GDM1 (cell line): ENCODE measurements at places on chromosomes 2 and 18.

- no peak for DNase-seq
Observed at GRCh38 chr2:160275656-160276055, 75.6 kb upstream of the ITGB6 start.

DNA sequence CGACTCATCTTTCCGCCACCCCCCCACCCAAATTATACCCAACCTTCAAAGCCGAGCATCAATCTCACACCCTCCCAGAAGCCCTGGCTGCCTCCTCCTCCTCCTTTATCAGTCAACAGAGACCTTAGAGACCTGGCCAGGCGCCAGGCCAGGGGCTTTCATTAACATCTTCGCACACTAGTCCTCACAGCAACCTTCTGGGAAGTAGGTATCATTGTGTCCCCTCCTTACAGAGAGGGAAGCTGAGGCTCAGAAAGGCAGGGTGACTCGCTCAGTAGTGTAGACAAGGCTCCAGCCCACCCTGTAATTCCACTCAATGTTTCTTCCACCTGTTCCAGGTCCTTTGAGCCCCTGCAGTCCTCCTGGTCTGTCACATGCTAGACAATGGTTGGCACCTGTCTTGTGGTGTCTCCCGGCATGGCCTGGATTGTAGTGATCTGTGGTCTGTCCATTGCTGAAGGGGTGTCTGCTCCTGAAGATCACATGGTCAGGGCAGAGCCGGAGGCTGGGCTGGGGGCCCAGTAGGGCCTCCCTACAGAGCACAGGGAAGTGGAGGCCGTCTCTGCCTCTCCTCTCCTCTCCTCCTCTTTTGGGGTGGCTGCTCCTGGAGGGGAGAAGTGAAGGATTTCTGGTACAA, 36.0 kb downstream of the KLHL29 start:
- no peak for DNase-seq

- no peak for DNase-seq
Observed at GRCh38 chr2:99622534-99622933, 132.7 kb upstream of the REV1 start.

DNA sequence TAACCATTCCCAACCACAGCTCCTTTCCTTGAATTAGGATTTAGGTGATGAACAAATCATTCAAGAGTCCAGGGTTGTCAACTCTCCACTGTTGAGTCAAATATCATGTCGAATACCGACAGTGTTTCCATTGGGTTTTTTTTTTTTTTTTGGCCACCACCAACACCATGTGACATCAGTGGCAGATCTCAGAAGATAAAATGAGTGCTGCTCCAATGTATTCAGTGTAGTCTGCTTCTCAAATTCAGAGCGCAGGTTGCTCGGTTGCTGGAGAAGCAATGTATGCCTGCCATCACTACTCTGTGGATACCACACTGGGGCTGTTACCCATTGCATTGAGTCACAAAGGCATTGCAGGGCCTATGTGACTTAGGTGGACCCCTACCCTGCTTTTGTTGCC, 10.8 kb upstream of the ATL2 start:
- DNase-seq, result no peak

- DNase-seq, result no peak
Observed at GRCh38 chr18:9133225-9133624, 3.4 kb upstream of the ANKRD12 start.

GRCh38 chr18:75362435-75362834, 65.1 kb downstream of the SMIM21 start:
- DNase-seq, result no peak

- no peak for DNase-seq
Observed at GRCh38 chr2:24354395-24354794, 5.9 kb downstream of the ITSN2 start.

GRCh38 chr18:54240629-54241107, 16.2 kb upstream of the MBD2 start:
- DNase-seq, result no peak

DNA sequence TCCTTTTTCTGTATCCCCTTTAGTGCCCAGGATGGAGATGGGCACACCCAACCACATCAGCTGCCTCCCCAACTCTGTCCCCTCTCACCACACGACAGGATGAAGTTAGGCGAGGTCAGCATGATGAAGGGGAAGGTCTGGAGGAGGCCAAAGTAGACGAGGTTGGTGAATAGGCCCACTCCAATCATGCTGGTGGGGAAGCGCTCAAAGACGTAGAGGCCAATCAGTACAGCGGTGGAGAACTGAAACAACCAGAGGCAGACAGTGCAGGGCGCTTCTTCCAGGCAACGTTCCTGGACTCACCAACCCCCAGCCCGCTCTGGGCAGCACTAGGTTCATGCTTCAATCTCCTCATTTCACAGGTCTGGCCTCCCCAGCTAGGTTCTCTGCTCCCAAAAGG, 2.9 kb downstream of the TEX261 start:
- no peak for DNase-seq

GRCh38 chr2:126913329-126913728, 14.6 kb downstream of the TEX51 start:
- DNase-seq, result no peak

GRCh38 chr2:195639959-195640358, 17.1 kb upstream of the SLC39A10 start:
- DNase-seq, result no peak

- DNase-seq, result no peak
Observed at GRCh38 chr2:38723173-38723572, 28.0 kb downstream of the SRSF7 start.

DNA sequence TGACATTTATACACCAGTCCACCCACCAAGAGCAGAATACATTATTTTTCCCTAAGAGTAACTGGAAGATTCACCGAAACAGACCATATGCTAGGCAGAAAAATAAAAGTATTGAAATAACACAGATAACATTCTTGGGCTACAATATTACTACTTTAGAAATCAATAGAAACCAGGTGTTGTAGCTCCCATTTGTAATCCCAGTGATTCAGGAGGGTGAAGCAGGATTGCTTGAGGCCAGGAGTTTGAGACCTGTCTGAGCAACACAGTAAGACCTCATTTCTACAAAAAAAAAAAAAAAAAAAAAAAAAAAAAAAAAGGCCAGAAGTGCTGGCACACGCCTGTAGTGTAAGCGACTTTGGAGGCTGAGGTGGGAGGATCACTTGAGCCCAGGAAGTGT, 9.6 kb downstream of the ICA1L start:
- DNase-seq, result no peak

- no peak for DNase-seq
Observed at GRCh38 chr2:197838579-197838978, 34.2 kb downstream of the PLCL1 start.

- no peak for DNase-seq
Observed at GRCh38 chr2:177340158-177340557, 52.4 kb upstream of the AGPS start.

- DNase-seq, result no peak
Observed at GRCh38 chr2:33903701-33904100, 304.6 kb upstream of the FAM98A start.

- DNase-seq, result no peak
Observed at GRCh38 chr18:55418439-55418838, 169.6 kb downstream of the TCF4 start.

GRCh38 chr2:191557841-191558240, 120.1 kb upstream of the NABP1 start:
- DNase-seq, result peak; percentile 8
